ENCODE measurements at places on chromosomes 12 and 14.
A peak's percentile ranks its signal among the peaks of the same experiment; 100 is the strongest.

GRCh38 chr14:81682134-81682533 is 148.5 kb upstream of the SEL1L start:
- no peak for DNase-seq

- peak; percentile 27 for DNase-seq
Observed at GRCh38 chr14:97379091-97379531, 581.9 kb downstream of the VRK1 start.

GRCh38 chr12:77031745-77032144 is 33.6 kb downstream of the E2F7 start:
- no peak for DNase-seq

DNA sequence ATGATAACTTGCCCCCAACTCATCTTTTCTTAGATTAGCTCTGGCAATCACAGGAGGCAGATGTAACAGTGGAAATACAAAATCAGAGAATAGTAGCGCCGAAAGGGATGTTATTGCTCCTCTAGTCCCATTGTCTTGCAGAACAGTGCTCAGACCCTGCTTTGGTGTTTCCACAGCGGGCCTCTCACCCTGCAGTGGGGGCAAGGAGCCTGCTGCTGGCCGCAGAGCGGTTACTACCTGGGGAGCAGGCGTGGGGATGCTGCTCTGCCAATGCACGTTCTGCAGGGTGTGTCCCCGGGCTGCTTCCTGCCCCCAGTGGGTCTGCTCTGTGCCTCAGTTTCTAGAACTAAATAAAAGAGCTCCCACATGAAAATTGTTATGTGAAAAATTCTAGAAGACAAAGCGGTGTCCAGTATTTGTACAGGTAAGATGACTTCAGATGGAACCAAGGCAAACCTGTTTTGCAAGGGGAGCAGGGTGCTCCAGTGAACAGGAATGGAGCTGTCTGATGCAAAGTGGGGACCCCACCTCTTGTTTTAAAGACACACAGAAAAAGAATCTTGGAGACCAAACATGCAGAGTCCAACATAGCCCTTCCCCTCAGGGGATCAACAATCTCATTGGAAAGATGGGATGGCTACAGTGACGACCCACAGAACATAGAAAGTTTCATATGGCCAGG is 35.5 kb downstream of the LRRC74A start:
- no peak for DNase-seq

GRCh38 chr12:112536367-112536730 is 117.6 kb downstream of the PTPN11 start:
- DNase-seq: no peak

DNA sequence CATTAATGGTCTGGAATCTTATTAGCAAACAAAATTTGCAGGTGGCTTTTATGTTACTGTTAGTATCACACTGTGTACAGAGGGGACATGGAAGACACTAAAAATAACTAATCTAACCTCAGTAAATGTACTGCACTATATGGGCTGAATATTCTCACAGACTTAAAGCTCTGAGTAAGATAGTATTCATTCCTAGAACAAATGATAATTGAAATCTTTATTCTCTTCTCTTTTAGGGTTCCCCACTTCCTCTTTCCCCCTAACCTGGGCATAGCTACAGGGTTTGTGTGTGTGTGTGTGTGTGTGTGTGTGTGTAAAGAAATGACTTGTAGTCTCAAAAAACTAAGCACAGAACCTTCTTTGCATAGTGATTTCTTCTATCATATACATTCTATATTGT is 21.4 kb upstream of the HECTD1 start:
- DNase-seq: no peak

GRCh38 chr12:10088955-10089900 is 9.6 kb downstream of the CLEC1A start:
- DNase-seq: no peak

DNA sequence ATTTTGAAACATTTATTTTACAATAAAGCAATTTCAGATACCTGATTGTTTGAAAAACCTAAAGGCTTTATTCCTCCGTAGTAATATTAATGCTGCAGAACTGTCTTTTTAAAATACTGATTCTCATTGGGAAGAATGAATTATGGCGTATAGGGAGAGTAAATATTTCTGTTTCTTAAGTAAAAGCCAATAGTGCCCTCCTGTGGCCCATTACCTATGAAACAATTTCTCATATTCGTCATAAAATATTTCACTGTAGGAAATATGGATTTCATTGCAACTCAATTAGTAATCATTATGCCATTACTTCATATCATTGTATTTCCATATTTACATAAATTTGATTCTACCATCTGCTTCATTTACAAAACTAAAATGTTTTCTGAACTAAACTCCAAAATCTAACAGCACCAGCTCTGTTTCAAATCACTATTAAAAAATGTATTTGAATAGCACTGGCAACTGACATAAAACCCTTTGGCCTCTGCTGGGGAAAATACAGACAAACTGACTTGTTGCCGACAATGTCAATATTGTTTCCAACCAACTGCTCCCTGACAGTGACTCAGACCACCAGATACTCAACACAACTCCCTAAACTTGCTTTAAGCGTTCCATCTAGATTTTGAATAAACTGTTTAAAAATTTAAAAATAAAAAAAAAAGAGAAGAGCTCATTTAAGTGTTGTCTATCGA is 290.3 kb downstream of the NAV3 start:
- no peak for DNase-seq

- DNase-seq: no peak
Observed at GRCh38 chr14:35243956-35244355, 48.2 kb upstream of the PSMA6 start.

- DNase-seq: no peak
Observed at GRCh38 chr12:52578469-52578868, 4.8 kb upstream of the KRT74 start.

DNA sequence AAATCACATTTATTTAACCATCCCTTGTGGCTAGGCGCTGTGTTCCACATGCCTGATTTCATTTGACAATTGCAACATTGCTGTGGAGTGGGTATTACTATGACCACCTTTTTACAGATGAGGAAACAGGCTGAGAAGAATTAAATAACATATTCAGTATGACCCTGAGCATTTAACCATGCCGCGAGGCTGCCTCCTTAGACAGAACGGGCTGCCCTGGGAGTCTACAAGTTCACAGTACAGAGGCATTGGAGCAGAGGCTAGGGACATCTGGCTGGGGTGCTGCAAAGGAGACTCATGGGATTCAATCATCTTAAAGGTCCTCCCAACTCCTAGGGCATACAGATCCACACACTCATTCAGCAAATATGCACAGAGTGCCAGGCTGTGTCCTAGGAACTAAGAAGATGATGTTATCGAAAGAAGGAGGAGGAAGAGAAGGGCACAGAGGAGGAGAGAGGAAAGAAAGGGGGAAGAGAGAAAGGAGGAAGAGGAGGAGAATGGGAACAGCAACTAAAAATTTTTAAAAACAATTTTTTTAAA is 164.7 kb upstream of the CCND2 start:
- DNase-seq: no peak

DNA sequence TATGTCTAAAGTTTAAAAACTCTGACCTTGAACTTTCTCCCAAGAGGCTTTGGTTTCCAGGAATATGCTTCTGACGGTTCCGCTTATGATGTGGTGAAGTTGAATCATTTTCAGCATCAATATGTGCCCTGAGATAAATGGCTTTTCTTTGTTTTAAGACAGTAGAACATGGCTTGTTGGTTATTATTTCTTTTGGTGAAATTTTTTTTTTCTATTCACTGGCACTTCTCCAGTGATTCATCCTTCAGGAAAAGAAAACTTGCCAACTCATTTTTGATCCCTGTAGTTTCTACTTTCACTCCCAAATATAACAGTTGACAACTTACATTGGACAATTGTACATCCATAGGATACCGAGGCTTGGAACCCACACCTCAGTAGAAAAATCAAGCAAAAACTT is 1301.2 kb upstream of the FLRT2 start:
- DNase-seq: no peak

GRCh38 chr12:108589028-108589839 is 8.7 kb downstream of the TMEM119 start:
- DNase-seq: no peak

GRCh38 chr12:12720672-12721161 is 3.5 kb downstream of the CDKN1B start:
- DNase-seq: no peak

DNA sequence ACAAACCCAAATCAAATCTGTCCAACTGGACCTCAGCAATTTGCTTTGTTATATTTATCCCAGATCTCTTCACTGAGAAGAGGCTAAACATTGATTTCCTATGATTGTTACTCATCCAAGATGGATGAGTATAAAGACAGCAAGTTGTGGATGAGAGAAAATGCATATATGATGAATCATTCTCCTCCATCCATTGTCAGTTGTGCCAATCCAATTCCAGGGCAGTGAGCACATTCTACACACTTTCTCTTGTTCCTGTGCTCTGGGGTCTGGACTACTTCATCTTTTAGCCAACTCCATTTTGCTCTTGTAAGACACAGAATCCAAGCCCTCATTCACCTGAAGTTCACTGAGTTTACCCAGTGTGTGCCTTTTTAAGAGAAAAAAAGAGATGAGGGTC is 105.7 kb downstream of the GCH1 start:
- DNase-seq: no peak

- no peak for DNase-seq
Observed at GRCh38 chr14:60859525-60859924, 121.4 kb downstream of the TRMT5 start.

DNA sequence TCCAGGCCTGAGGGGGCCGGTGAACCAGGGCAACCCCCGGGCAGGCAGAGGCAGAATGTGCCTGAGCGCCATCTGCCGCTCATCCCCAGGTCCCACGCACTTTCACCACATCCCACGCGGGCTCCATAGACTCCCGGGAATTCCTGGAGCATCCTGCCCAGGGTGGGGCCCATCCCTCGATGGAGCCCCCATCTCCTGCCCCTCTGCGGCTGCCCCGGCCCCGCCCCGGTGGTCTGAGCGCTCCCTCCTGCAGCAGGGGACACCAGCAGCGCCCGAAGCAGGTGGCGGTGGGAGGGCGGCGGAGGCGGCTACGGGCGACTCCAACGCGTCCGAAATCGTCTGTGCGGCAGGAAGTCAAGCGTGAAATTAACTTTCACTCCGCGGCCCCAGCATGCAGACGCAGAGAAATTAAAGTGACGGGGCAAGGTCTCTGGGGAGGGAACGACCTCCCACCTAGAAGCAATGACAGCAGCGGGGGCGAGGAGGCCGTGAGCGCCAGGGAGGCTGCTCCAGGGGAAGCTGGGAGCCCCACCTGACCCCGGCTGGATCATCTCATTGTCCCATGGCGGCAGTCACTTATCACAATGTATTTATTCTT is 122.2 kb downstream of the NCOR2 start:
- DNase-seq: no peak

- DNase-seq: no peak
Observed at GRCh38 chr14:79318371-79318770, 892.9 kb downstream of the DIO2 start.

DNA sequence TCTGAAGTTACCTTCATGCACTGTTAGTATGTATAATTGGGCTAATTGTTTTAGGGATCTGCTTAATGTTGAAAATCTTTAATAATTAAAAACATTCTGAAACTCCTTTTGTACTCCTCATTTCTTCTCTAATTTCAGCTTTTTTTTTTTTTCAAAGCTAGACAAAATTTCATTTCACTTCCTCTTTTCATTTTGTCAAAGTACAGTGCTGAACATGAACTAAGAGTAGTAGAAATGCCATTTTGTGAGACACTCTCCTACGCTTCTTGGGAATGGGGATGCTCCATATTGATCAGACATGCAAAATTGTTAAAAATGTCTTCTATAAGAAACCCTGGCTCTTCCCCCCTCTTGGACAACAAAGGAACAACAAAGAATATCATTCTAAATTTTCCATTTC is 1.7 kb downstream of the ABCD2 start:
- no peak for DNase-seq

DNA sequence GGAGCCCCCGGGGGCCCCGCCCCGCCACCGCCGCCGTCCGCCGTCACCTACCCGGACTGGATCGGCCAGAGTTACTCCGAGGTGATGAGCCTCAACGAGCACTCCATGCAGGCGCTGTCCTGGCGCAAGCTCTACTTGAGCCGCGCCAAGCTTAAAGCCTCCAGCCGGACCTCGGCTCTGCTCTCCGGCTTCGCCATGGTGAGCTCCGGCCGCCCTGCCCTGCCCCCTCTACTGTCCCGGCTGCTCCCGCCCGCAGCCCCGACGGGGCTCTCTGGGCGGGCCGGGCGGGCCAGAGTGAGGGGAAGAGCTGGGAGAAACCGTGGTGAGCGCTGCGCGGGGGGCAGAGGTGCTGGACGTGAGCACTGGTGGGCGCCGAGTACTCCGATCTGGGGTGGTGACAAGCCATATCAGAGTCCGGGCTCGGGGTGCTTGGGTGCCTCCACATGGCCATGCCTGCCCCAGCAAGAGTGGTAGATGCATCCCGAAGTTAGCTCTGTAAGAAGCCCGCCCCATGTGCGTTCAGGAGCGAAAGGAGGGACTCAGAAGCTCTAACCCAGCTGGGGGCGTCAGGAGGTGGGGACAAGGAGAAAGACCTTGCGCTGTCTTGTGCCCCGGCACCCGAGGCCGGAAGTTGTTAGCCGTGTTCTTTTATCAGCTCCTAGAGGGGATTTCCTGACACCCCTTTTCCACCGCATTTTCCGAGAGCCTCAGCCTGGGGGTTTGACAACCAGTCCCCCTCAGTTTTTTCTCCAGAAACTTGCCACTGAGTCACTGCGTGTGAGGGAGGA is 717 bp downstream of the ORAI1 start:
- peak; percentile 89 for DNase-seq

DNA sequence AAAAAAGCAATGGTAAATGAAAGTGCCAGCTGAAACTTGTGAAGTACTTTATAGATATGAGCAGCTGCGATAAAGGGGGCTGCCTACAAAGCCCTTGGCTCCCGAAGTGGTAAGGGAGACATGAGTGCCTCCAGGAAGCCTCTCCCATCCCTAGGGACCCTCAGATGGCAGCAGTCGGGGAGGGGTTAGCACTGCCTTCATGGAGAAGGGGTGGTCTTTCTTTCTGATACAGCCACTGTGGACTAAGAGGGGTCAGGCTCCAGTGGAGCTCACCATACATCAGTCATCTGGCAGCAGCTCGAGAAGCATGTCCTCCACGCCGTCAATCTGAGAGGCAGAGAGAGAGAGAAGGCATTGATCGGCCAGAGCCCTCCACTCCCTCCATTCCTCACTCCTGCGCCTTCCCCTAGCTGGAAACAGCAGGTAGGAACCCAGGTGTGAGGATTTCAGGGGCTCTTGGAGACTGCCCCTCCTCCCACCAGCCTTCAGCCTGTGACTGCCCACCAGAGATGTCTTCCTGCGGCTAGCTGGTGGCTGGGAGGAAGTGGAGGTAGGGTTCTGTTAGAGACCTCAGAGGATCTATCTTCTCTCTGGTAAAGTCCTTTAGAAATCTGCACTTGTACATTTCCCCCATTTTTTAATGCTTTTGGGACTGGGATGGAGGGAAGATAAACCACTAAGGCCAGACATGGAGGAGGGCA is 2.3 kb downstream of the TCL1A start:
- no peak for DNase-seq

DNA sequence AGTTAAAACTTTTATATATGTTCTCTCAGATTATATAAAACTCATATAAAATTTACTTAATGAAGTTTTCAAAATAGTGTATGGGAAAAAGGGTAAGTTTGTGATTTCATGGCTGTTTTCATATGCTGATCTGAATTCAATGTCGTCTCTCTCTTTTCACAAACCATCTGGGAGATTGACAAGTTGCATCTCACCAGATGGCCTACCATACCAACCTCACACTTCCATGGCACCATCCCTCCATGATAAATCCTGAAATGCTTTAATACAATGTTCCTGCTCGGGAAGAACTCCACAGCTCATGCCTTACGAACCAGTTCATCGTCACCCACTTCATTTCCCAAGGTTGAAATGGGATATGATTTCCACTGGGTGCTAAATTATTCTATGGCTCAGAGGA is 22.3 kb downstream of the PTPRO start:
- no peak for DNase-seq

GRCh38 chr12:121196902-121197301 is 13.0 kb upstream of the P2RX4 start:
- DNase-seq: no peak
